H54 (cell line): ENCODE measurements at places on chromosomes 1 and 21.

- no peak for DNase-seq
Observed at GRCh38 chr1:226378071-226378470, 29.8 kb downstream of the PARP1 start.

DNA sequence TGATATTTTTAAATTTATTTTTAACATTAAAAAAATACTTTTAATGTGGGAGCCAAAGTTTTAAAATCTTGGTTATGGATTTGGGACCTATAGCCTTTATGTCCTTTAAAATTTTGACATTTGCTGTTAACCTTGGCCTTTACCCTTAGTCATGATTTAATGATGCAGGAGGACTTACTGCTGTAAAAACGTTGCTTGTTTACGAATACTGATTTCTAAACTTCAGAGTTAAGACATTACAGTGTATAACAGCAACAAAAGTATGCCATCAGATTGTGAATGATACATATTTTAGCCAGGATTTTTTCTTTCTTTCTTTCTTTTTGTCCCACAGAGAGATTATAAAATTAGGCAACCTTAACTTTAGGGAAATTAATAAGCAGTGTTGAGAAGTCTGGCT, 8.9 kb downstream of the RBM15 start:
- DNase-seq: no peak

DNA sequence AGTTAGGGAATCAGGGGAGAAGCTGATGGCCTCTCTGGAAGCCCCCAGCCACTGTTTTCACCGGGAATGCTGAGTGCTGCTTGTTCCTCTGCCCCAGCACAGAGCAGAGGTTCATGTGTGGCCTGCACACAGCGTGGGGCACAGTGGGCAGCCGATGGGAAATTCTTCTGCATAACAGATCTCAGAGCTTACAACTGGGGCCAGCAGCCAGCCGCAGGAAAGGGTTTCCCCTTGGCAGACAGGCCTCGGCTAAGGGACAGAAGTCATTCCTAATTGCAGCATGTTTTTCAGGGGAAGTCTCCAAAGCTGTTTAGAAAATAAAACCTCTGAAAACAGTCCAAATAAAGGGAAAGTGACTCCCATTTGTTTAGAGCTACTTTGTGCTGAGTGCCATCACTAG, 22.6 kb downstream of the HMGB4 start:
- no peak for DNase-seq

DNA sequence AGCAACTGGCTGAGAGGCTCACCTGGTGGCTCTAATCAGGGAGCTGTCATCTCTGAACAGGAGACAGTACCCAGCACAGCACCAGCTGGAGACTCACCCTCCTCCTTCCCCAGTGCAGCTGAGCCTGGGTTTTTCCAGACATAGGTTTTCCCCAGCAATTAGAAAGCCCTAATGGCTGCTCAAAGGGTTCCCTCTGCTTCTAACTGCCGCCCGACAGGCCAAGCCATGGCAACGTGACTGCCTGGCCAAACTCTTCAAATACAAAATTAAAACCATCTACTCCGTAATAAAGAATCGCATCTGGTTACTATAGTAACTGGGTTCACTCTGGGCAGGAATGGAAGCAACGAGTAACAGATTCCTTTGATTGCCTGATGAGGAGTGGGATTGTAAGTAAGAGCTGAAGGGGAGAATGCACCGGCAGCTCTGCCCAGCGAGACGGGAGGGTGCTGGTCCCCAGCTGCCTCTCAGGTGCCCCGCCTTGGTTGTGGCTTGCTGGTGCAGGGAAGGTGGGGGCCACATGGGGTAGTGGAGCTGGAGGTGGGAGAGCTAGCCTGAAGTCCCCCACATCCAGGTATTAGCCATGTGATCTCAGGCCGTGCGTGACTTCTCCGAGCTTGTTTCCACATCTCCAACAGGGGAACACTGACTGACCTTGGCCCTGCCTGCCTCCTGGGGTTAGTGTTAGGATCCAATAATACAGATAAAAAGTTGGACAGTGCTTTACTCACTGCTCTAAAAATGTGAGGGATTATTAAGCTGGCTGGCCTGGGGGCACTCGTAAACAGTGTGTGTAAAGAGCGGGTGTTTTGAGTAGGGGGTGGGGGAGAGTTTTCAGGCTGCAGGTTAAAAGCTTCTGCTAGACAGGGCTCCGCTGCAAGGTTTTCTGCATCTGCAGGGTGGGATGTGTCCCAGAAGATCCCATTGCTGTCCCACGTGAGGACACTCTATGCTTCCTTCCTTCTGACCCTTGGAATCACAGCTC, 94.2 kb downstream of the KCNN3 start:
- no peak for DNase-seq

DNA sequence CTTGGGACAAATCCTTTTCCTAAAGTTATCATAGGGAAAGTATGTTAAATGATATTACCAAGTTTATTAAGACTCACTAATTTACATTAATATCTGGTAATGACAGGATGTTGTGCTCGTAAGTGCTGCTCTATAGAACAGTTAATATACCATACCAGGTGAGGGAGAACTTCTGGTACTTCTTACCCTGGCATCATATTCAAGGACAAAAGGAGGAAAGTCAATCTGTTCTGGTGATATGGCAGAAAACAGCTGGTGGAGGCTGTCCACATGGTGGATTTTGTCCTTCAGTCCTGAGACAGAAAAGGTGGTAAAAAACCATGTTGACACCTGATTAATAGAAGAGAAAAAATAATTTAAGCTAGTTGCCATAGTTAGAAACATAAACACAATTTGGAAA, 51.6 kb downstream of the GDAP2 start:
- DNase-seq: no peak
